ENCODE measurements at places on chromosomes 2 and 18. TPM values are rescaled to one million over a fixed set of nuclear protein-coding genes. Genes with fewer than 3 reads are reported as not detected.

The ANKRD62 gene
- not detected for total RNA-seq

DNA sequence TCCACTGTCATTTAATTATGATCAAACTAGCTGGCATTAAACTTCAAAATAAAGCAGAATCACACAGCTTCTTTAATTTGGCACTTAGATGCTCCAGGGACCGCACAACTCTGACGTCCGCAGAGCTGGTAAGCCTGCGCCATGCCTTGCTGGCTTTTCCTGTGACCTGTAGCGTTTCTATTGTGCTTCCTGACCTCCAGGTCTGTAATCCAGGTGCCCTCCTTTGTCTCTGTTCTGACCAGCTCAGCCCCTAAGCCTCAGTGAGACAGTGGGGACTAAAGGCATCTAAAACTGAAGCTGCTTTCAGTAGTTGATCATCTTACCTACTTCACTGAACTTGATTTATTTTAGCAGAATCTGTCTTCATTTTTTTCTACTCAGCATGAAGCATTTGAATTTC is 249.7 kb upstream of the RGPD4 start:
- no peaks in the 10 kb centered on the region for H3K27me3 ChIP-seq
- no peak overlapping the region for H3K27ac ChIP-seq
- H3K4me1 ChIP-seq = no peaks in the 10 kb centered on the region
- DNase-seq = no peak

The PPP1R1C gene
- total RNA-seq = not detected

DNA sequence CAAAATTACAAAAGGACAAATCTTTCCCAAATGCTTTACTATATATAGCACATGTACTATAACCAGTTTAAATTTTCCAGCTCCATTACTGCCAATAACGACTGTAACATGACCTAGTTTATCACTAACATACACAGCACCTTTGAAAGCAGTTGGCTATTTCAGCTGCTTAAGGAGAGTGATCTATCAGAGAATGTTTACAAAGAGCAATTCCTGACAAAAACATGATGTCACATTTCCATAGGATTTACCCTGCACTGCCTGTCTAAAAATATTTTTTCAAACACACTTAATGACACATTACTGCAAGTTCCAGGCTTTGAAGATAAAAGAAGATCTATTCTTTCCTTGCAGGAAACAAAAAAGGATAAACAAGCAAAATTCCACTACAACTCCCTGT is 40.6 kb downstream of the ZNF516 start:
- H3K4me3 ChIP-seq = no peak overlapping the region
- peaks cover 15% of the 10 kb centered on the region for H3K4me1 ChIP-seq
- no peak for DNase-seq
- no peak overlapping the region for H3K27ac ChIP-seq
- no peaks in the 10 kb centered on the region for H3K36me3 ChIP-seq

DNA sequence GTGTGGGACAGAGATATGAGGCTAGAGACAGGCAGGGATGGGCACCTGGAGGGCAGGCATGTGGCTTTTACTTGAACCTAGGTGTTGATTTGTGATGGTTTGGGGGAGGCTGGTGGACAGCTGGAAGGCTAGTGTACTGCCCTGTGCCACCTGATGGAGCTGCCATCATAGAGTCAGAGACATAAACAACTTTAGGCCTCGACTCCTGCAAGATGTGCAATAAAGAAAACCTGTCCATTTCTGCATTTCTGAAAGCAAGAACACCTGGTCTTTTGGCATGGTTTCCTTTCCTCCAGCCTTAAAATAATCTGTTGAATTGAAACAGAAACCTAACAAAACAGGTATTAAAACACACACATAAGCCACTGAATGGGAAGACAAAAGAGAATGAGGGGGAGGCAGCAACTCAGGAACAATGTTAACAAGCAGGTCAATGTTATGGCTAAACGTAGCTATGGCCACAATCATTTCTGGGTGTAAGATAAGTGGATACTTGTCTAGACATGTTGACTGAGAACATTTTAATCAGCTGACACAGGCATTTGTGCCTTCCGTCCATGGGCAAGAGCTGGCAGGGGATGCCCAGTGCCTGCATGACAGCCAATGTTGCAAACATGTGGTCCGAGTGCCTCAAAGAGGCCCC is 87.8 kb downstream of the KCTD1 start:
- no peaks in the 10 kb centered on the region for H3K4me1 ChIP-seq
- H3K4me3 ChIP-seq = no peak overlapping the region
- no peaks in the 10 kb centered on the region for H3K27me3 ChIP-seq
- no peaks in the 10 kb centered on the region for H3K36me3 ChIP-seq
- no peak overlapping the region for H3K27ac ChIP-seq

DNA sequence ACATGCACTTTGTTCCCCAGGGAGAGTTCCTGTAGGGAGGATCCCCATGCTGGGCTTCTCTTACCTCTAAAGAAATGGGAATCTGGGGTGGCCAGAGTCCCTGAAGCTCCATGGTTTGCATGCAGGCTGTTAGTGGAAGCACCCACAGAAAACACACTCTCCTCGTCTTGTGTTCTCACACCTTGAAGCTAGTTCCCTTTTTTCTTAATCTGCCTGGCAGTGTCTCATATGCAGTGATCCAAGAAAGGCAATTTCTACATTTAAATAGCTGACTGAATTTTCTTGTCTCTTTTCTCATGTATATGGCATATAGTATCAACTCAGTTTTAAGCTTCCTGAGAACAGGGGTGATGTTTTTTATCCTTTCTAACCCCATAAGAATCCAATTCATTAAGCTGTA is 65.0 kb downstream of the LINC00305 start:
- H3K4me3 ChIP-seq = no peak overlapping the region
- H3K27me3 ChIP-seq = no peaks in the 10 kb centered on the region
- DNase-seq = no peak
- no peaks in the 10 kb centered on the region for H3K36me3 ChIP-seq
- H3K4me1 ChIP-seq = no peaks in the 10 kb centered on the region

The UGT1A4 gene
- total RNA-seq = not detected

The OSR1 gene
- not detected for total RNA-seq

The LRRTM1 gene
- total RNA-seq = not detected

The DAPL1 gene
- not detected for total RNA-seq

DNA sequence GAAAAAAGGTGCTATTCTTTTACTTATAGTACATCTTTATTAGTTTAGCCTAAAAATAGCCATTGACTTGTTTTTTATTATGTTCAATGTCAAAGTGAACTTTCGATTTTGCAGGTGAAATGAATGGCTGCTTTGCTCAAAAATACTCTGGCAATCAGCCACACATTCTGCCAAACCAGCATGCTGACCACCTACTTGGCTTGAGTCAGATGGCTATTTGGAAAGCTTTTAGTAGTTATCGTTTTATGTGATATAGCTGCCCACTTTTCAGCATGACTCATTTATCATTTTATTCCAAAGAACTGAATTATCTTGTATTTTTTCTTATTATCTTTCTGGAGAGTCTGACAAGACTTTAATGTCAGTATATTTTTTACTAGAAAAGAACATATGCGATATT is 1615.8 kb upstream of the TMEFF2 start:
- no peaks in the 10 kb centered on the region for H3K27me3 ChIP-seq
- no peak for DNase-seq
- H3K36me3 ChIP-seq = no peaks in the 10 kb centered on the region
- H3K4me3 ChIP-seq = no peak overlapping the region

GRCh38 chr2:85785871-85786270 is 32.1 kb downstream of the ATOH8 start:
- H3K4me1 ChIP-seq = no peaks in the 10 kb centered on the region
- no peak overlapping the region for H3K4me3 ChIP-seq
- no peaks in the 10 kb centered on the region for H3K27me3 ChIP-seq
- DNase-seq = no peak
- no peaks in the 10 kb centered on the region for H3K36me3 ChIP-seq

The TMEFF2 gene
- total RNA-seq = not detected
